ENCODE measurements at places on chromosomes 1 and 21.

GRCh38 chr1:215606564-215607168, 39.6 kb downstream of the KCTD3 start:
- peak; percentile 9 for DNase-seq

- DNase-seq = no peak
These were observed 88.5 kb upstream of the CD34 start for GRCh38 chr1:207999274-207999915.

GRCh38 chr1:206439205-206439604, 31.1 kb upstream of the IKBKE start:
- no peak for DNase-seq

GRCh38 chr1:172498857-172499256, 34.1 kb upstream of the SUCO start:
- no peak for DNase-seq

DNA sequence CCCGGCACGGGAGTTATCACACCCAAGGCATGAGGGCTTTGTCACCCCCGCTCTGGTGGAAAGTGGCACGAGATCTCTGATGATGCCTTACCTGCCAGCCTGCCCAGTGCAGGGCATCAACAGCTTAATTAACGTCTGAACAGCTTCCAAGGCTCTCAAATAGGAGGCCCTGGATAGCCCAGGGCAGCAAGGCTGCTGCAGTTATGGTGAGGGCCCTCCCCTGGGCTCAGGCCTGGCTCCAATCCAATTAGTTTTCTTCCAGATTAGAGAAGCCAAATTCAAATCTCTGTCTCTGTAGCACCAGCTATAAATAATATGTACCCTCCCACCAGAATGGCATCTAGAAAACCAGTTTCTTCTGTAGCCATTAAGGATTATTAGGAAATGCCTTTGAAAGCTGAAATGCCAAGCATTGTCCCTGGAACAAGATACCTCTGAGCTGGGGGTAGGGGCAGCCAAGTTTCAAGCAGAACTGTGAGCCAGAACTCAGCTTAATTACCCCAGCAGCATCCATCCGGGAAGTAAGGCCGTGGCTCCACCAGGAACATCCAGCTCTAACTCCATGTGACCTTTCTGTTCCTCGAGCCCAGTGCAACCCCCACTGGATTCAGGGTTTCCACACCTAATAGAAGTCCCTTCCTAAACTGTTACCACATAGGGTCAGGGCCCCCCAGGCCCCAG, 12.5 kb downstream of the QSOX1 start:
- no peak for DNase-seq

DNA sequence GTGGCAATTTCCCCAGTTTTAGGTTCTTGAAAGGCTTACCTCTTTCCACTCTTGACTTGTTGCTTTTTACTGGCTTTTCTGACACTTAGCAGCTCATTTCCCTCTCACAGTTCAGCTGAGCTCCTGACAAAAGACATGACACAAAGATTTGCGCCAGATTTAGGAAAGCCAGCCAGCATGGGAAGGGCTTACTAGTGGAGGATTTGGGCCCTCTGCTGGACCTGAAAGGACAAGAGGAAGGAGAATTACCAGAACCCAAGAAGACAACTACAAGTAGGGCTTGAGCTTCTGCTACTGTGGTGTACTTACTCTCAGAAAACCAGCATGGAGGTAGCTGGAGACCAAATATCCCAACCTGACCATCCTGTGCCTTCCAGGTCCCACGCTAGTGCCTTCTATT, 784.5 kb downstream of the BRINP3 start:
- no peak for DNase-seq

DNA sequence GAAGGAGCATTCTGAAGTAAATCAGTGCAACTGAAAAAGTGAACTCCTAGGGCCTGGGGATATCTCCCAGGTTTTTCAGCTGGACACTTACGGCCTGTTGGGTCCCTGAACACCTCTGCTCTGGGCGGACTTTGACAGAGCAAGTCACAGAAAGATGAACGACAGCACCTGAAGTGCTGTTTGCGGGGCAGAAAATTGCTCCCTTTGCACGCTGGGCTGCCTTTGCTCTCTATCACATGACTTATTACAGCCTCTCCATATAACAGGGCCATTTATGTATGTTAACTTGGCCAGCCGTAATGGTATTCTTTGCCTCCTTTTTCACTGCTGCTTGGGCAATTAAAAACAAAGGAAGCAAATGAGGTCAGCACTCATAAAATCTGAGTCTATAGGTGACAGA, 332.9 kb downstream of the BARHL2 start:
- no peak for DNase-seq

DNA sequence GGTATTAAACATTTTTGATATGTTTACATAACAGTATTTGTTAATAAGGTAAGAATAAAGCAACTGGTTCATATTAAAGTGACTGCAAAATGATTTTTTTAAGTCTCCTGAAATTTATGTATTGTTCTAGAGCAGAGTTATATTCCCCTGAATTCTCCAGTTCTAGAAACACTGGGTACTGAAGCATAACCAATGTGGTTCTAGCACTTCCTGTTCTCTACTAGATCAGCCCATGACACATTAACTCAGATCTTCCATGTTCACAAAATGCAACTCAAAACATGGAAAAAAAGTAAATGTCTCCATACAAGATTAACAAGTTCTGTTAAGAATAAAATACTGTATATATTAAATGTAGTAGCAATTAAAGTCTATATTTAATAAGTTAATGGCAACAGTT, 3.9 kb downstream of the NEGR1 start:
- no peak for DNase-seq

GRCh38 chr1:102472520-102472919, 475.8 kb upstream of the OLFM3 start:
- no peak for DNase-seq

DNA sequence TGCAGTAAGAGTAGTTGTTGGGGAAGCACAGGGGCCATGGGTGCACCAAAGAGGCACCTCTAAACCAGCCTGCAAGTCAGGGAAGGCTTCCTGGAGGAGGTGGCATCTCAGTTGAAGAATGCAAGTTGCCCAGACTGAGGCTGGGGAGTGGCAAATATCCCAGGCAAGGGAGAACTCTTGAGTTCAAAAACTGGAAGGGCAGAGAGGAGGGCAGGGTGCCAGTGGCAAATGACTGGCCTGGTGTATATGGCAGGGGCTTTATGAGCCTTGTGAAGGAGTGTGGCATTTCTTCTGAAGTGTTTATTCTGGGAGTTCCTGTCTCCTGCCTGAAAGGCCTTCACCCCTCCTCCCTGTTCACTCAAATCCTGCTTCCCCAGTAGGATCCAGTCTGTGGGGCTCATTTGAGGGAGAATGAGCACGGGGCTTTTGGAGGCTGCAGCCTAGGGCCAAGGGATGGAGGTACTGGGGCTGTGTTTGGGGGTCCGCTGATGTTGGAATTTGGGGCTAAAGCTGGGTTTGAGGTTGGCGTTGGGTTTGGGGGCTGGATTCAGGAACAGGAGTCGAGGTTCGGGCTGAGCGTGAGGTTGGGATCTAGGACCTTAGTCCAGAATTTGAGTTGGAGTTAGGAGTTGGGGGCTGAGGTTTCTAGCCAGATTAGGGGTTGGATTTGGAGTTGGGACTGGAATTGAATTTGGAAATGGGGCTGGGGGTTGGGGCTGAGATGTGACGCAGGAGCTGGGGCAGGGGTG, at the start of gene TMEM125:
TMEM125 (plus strand) TSS at position 357 of the 749 bp plus-strand sequence. CDS start 2,740 bp downstream, outside the sequence.
- DNase-seq = no peak

GRCh38 chr1:68010090-68010489, 40.3 kb downstream of the DIRAS3 start:
- DNase-seq = peak; percentile 5

DNA sequence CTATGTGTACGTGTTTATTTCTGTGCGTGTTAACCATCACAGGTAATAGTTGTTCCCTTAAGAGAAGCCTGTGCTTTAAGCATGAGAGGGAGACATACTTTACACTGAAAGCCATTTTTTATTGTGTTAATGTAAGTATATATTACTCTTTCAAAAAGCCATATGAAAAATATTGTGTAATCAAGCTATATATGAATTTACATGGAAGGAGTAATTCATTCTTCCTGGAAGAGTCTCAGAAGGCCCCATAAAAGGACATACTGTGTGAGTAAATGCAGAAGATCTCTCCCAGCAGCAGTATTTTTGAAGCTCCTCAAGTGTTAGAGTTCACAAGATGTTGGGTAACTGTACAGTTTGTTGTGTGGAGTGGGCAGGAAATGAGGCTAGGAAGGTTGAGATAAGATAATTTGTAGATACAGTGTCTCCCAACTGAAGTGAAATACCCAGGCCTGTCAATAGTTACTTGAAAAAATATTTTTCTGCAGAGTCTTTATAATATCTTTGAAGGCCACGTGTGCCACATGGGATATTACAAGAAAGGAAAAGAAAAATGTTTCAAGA, 138.3 kb downstream of the PTGER3 start:
- DNase-seq = no peak

- DNase-seq = no peak
These were observed 28.6 kb upstream of the CITED4 start for GRCh38 chr1:40890771-40891170.

GRCh38 chr1:241615043-241615974, 24.9 kb downstream of the CHML start:
- no peak for DNase-seq

GRCh38 chr1:154584267-154584994, 16.9 kb downstream of the CHRNB2 start:
- DNase-seq = no peak
